ENCODE measurements at places on chromosomes 2 and 18.

GRCh38 chr2:10524851-10525572 is 76.9 kb upstream of the ODC1 start:
- no peak for DNase-seq

DNA sequence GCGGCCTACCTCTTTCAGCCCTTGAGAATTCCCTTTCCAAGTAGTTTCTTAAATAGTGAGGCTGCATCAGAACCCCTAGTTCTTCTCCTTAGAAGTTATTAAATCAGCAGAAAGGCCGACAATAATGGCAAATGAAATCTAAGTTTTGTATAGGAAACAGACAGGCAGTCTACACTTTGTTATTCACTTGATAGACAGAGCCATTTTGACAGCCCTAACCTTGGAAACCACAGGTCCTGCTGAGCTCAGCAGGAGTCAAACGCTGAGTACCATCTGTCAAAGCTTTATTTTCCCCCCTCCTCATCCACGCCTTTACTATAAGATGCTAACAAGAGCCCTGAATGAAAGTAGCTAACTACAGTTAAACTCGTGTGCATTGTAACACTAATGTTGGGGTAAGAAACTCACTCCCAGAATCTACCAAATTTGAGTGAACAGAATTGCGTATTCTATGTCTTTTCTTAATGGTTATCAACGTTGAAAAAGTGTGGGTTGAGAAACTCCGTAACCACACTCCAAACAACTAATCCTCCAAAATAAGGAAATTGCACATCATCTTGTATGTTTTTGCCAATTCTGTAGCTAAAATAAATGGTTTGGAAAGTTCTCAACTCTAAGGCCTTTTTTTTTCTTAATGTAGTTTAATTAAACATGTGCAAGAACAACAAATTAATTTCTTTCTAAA is 90.6 kb upstream of the EFEMP1 start:
- no peak for DNase-seq

- no peak for DNase-seq
Measured at GRCh38 chr18:62814132-62814759, 98.9 kb downstream of the PHLPP1 start.

DNA sequence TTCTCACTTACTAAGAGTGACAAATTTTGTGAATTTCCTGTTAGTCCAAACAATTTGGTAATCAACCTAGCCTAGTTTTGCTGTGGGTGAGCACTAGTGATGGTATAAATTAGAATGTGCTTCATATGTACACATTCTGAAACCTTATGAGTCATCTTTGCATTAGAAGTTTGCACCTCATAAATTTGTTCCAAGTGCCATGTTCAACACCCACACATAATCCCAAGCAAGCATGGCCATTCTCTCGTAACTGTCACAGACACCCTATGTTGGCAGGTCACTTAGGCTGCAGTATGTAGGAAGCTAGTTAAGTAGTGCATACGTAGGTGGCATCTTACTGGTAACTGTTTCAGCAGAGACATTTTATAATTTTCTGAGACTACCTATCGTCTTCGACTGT is 46.9 kb downstream of the NAB1 start:
- no peak for DNase-seq

DNA sequence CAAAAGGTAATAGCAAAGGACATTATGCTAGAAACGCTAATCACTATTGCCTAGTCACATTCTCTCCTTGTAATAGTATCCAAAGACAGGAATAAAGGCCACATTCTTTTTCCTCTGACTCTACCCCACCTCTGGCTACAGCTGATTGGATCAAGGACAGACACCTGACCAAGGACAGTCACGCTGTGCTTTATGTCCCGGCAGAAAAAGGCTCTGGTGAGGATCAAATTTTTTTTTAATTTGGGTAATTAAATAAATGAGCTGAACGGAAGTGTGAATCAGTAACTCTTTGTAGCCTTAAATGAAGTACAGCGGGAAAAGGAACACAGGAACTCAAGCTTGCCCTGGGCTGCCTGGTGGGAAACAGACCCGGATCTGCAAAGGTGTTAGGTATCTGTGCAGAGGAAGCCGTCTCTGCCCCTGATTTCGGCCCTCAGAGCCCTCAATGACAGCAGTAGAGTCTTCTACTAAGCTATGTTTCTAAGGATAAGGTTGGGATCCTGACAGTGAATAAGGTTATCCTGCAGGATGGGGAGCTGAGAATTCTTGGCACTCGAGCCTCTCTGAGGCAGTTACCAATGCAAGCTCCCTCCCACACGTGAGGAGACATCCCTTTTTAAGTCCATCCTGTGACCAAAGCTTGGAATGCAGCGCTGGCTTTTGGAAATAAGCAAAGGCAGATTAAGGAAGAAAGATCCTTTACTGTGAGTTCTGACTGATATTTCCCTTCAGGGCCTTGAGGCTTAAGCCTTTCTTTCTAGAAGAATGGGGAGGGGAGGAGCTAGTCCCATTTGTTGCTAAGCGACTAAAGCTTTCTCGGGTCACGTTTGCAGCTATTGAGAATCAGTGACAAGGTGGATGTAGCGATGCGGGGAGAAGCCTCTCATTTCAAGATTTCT is 37.8 kb upstream of the IKZF2 start:
- DNase-seq = no peak

GRCh38 chr2:236687296-236687965 is 117.8 kb downstream of the ACKR3 start:
- DNase-seq = no peak

- no peak for DNase-seq
Measured at GRCh38 chr2:12615509-12615908, 101.2 kb upstream of the TRIB2 start.

- no peak for DNase-seq
Measured at GRCh38 chr2:45896311-45896710, 244.8 kb downstream of the PRKCE start.

GRCh38 chr2:100853909-100854810 is 34.2 kb downstream of the NPAS2 start:
- DNase-seq = no peak

- DNase-seq = no peak
Measured at GRCh38 chr2:203685081-203685621, 21.3 kb upstream of the CD28 start.

All from activated B cell treated with CpG ODN at 0.5 μM for 24 hours (primary cell).